ENCODE measurements at places on chromosomes 5 and 9.

- no peak for DNase-seq
Measured at GRCh38 chr5:58800356-58800755, 217.5 kb downstream of the RAB3C start.

GRCh38 chr5:117590944-117591343, 1016.3 kb upstream of the SEMA6A start:
- DNase-seq = no peak

GRCh38 chr5:178440181-178440580, 150.0 kb downstream of the COL23A1 start:
- DNase-seq = no peak

DNA sequence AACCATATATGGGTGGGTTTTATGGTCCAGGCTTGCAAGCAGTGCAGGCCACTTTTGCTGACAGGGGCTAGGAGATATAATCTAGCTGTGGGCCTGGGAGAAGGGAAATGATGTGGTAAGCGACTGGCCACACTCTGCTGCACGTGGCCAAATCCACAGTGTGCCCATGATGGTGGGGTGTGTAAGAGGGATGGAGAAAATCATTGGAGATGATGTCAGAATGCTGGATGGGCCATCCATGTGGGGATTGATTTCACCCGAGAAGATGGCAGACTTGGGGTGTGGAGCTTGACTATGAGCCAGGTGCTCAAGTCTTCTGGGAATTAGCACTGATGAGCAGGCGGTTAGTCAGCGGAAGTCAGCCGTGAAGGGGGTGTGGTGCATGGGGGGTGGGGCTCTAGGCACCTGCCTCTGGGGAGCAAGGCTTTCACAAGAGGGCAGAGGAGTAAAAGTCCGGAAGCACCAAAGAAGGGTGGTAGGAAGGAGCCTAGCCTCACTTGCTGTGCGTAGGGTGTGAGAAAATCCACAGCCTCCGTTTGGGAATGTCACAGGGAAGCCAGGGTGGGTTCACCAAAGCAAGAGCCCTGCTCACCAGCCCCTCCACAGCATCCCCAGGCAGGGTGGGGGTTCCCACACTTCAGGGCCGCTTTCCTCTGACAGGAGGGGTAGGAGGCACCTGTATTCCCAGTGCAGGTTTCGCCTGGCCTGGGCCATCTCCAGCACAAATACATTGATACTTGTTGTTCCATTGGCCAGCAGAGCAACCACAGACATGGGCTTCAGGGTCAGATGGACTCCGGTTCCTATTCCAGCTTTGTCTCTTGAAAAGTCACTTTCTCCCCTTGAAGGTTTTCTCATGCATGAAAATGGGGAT, 44.5 kb upstream of the ANGPTL2 start:
- DNase-seq = peak; percentile 22

DNA sequence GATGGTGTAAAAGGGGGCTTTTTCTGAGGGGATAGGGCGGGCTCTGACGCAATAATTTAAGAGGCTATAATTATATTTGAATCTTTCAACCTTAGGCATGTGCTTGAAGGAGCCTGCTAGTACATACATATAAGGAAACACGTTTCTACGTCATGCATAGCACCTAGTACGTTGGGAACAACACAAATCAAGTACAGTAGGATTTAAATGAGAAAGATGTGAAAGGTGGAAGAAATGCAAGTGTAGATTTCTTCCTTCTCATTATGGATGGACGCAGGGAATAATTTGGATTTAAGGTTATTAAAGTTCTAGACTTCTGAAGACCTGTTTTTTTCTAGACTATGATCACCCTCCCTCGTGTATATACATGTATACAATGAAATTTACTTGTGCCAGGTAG, 927 bp upstream of the CDO1 start:
- no peak for DNase-seq

GRCh38 chr9:109101810-109102209, 17.9 kb downstream of the TMEM245 start:
- peak; percentile 93 for DNase-seq

DNA sequence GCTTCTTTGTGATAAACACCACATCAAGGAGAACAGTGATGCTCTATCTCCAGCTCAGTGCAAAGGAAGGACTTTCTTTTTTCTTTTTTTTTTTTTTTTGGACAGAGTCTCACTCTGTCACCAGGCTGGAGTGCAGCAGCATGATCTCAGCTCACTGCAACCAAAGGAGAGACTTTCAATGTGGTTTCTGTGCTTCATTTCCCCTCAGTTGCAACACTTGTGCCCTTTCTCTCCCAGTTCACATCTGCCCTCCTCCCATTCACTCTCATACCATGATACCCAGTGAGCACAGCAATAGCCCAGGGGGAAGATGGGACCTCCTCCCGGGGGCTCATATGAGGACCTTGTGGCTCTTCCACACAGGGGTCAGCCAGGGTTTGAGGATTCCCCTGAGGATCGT, 110.0 kb downstream of the MTRR start:
- DNase-seq = no peak

DNA sequence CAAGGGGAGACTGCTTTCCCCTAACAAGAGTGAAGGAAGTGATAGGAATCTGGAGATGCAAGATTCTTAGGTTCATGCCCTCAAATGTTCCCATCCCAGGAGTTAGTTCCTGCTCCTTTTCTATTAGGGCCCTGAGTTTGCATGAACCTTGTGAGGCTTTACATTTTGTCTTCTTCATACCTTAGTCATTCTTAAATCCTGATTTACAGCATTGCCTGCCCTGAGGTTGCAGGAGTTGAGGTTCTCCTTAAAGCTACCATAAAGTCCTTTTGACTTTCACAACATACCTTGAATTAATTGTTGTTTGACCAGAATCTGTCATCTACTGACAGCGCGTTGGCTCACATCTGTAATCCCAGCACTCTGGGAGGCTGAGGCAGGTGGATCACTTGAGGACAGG, 151.5 kb upstream of the ABCA1 start:
- DNase-seq = no peak

DNA sequence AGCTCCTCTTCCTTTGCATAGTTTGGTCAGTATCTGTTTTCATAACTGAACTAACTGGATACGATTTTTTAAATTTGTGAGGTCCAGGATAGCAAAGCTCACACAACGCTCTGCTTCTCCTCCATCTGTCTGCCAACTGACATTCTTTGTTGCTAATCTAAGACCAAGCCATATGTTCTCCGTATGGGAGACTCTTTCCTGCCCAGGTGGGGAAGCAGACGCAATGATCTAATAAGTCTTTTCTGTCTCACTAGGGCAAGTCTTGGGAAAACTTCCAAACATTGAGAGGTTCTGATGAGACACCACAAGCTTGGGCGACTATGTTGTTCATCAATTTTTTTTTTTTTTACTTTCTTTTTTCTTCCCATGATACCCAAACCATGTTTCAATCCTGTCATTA, 558.5 kb downstream of the EFNA5 start:
- DNase-seq = no peak

DNA sequence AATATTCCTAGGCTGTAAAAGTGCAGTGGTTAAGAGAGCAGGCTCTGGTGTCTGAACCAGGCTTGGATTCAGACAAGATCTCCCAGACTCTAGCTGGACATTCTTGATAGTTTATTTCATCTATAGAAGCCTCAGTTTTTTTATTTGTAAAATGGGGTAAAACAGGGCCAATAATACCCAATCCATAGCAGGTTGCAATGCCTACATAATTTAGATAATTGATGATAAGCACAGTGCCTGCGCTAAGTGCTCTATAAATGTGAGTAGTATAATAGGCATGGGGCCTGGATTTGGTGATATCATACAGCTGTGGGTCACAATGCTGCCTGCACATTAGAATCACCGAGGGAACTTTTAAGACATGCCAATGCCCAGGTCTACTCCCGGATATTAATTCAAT, 603.5 kb downstream of the ISL1 start:
- DNase-seq = no peak

Measured in activated CD4-positive, alpha-beta T cell treated with anti-CD3 and anti-CD28 coated beads, Interleukin-2, amount 50 U/mL, for 16 hours (primary cell).